ENCODE measurements at places on chromosomes 1 and 21.

DNA sequence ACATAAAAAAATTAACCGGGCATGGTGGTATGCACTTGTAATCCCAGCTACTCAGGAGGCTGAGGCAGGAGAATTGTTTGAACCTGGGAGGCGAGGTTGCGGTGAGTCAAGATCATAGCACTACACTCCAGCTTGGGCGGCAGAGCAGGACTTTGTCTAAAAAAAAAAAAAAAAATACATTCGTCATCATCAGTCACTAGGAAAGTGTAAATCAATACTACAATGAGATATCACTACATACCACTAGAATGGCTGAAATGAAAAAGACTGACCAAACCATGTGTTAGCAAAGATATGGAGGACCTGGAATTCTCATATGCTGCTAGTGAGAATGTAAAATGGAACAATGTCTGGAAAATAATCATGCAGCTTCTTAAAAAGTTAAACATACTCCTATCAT lies 9.3 kb downstream of the SPATA45 start:
- DNase-seq = no peak

DNA sequence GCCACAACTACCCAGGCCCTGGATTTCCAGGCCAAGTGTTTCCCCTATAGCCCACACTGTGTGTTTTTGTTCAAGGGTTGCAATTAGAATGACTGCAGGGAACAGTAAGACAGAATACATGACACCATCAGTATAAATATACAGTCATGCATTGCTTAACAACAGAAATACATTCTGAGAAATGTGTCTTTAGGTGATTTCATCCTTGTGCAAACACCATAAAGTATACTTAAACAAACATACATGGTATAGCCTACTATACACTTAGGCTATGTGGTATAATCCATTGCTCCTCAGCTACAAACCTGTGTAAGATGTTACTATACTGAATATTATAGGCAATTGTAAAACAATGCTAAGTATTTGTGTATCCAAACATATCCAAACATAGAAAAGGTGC lies 7.5 kb upstream of the SLC44A5 start:
- DNase-seq = no peak

GRCh38 chr1:245512980-245513578 lies 358.3 kb downstream of the KIF26B start:
- no peak for DNase-seq

- no peak for DNase-seq
Observed at GRCh38 chr1:92774407-92774806, 10.5 kb downstream of the EVI5 start.

GRCh38 chr1:36154765-36155407 lies 1.1 kb upstream of the MAP7D1 start:
- no peak for DNase-seq

GRCh38 chr1:53061123-53061858 lies 722 bp upstream of the PODN start:
- no peak for DNase-seq

DNA sequence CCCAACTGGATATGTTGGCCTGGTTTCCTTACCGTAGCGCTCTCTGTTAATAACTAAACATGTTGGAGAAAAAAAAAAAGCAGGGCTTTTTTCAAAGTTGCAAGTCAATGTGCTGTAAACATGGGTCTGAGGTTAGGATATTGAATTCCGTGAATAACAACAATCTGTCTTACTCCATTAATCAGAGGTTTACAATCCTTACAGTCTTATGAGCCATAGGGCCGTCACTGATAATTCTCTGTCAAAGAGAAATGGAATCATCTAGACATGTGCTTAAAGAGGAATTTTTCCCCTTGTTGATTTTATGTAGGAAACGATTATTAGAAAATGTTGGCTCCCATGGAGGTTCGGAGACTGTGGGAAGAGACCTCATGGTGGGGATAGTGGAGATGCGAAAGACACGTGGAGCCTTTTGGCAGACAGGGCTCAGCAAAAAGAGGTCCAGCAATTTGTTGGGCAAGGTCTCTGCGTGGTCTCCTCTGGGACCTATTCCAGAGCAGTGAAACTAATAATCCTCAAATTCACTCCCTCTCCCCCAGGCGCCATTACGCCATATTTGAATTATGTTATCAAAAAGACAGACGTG lies 83.5 kb upstream of the CLDN14 start:
- DNase-seq = no peak

- DNase-seq = no peak
Observed at GRCh38 chr1:17194615-17195528, 10.1 kb upstream of the PADI1 start.

DNA sequence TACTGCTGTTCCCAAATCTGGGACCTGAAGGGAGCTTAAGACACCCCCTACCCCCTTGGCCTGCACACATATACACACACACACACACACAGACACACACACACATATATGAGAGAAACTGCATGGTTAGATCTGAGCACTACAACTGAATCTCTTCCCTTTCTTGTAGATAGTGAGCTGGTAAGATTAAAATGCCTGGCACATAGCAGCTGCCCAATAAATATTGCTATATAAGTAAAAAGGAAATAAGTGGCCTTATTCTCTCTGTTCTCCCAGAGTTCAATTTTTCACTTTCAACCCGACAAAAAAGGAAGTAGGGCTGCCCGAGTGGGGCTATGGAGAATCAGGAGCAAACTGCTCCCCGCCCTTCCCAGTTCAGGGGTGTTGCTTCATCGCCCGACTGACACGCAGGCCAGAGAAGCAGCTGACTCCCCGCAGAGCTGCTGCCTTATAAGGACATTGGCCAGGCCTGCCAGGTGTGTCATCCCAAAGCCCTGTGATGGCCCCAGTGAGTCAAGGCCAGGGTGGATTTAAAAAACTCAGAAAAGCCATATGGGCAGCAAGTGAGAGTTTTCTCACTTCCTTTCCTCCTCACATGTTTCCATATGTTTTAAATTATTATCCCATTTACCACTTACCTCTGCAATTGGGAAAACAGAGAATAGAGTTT lies 106.5 kb upstream of the SLC44A3 start:
- DNase-seq = no peak

GRCh38 chr1:12697397-12697796 lies 18.5 kb upstream of the AADACL3 start:
- no peak for DNase-seq

DNA sequence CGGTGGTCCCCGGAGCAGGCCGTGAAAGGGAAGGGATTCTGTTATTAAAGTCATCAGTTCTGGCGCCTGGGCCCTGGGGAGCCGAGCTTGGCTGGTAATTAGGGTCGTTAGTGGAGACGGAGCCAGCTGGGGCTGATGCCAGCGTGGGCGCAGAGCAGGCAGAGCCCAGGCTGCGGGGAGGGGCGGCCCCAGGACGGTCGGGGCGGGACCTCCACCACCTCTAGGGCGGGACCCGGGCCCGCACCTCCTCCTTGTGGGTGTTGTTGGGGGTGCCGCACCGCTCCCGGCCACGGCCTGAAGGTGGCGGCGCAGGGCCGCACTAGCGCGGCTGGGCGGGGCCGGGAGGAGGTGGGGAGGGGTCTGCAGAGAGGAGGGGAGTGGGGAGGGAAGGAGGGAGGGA lies 470.6 kb downstream of the PTPRU start:
- DNase-seq = no peak

GRCh38 chr1:155504207-155504606 lies 58.4 kb downstream of the ASH1L start:
- DNase-seq = no peak

DNA sequence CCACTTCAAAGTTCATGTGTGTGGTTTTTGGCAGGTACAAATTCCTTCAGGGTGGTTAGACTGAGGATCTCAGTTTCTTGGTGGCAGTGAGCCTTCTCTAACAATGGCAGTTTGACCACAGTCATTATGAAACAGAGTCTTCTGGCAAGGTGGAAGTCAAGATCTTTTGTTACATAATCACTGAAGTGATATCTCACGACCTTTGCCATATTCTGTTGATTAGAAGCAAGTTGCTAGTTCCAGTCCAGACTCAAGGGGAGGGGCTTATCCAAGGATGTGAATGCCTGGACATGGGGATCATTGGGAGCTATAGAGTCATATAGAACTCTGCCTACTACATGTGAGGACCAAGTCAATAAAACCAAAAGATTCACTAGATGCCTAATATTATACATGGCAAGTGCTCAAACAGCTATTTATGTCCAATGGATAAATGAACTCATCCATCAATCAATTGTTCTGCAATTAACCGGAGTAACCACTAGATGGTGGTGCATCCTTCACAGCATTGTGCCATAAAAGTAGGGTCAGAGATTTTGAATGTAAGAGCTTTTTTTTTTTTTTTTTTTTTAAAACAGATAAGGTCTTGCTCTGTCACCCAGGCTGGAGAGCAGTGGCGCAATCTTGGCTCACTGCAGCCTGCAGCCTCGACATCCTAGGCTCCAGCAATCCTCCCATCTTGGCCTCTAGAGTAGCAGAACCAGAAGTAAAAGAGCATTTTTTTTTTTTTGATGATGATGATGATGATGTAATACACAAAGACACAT lies 131.9 kb downstream of the CRB1 start:
- no peak for DNase-seq

GRCh38 chr1:247430434-247430833 lies 14.5 kb downstream of the NLRP3 start:
- DNase-seq = no peak

GRCh38 chr1:94096797-94097549 lies 24.0 kb downstream of the ABCA4 start:
- DNase-seq = no peak

DNA sequence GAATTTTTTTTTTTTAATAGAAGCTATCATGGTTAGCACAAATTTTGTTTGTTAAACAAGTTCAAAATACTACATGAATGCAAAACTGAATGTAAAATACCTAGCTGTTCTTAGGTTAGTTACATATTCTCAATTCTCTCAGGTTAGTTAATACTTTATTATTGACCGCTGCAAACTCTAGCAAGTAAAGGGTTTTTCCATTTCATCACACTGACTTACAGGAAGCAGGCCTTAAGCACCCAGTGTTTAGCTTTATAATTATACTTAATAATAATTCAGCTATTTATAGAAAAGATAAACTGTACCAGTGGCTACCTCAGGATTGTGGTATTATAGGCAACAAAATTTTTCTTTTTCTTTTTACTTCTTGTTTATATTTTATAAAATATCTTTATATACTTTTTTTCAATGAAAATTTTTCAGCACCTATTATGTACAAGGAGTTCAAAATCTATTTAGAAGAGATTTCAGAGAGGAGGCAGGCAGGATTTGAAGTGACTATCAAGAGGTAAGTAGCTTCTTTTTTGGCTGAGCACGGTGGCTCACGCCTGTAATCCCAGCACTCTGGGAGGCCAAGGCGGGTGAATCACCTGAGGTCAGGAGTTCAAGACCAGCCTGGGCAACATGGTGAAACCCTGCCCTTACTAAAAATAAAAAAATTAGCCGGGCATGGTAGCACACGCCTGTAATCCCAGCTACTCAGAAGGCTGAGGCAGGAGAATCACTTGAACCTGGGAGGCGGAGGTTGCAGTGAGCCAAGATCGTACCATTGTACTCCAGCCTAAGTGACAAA lies 17.9 kb downstream of the PLPP3 start:
- no peak for DNase-seq

- no peak for DNase-seq
Observed at GRCh38 chr1:51305371-51305823, 25.0 kb downstream of the TTC39A start.

DNA sequence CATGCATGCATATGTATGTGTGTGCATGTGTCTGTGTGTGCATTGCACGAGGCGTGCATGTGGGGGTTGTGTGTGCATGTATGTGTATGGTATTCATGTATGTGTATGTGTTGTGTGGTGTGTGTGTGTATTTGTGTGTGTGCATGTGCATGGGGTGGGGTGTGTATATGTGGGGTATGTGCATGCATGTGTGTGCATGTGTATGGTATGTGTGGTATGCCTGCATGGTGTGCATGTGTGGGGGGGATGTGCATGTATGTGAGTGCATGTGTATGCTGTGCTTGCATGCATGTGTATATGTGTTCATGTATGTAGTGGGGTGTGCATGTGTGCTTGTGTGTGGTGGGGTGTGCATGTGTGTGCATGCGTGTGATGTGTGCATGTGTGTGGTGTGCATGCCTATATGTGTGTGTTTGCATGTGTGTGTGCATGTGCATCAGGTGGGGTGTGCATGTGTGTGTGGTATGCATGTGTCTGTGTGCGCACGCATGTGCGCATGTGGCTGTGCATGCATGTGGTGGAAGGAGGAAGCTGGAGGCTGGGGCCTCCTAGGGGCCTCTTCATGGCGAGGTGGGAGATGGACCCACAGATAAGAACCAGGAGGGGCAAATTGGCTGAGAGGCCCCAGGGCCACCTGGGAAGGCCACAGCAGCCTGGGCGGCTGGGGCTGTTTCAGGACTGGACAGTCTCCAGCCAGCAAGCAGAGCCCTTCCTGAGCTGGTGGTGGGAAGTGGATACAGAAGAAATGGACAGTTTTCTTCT lies 35.9 kb upstream of the ARF1 start:
- DNase-seq = no peak

DNA sequence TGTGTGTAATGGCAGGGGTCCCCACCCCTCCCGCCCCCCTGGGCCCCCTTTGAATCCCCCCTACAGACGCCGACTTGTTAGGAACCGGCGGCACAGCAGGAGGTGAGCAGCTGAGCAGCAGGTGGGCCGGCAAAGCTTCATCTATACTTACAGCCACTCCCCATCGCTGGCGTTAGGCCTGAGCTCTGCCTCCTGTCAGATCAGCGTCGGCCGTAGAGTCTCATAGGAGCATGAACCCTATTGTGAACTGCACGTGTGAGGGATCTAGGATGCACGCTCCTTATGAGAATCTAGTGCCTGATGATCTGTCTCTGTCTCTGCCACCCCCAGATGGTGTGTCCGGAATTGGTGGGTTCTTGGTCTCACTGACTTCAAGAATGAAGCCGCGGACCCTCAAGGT lies 14.9 kb upstream of the VPS26C start:
- DNase-seq = no peak

DNA sequence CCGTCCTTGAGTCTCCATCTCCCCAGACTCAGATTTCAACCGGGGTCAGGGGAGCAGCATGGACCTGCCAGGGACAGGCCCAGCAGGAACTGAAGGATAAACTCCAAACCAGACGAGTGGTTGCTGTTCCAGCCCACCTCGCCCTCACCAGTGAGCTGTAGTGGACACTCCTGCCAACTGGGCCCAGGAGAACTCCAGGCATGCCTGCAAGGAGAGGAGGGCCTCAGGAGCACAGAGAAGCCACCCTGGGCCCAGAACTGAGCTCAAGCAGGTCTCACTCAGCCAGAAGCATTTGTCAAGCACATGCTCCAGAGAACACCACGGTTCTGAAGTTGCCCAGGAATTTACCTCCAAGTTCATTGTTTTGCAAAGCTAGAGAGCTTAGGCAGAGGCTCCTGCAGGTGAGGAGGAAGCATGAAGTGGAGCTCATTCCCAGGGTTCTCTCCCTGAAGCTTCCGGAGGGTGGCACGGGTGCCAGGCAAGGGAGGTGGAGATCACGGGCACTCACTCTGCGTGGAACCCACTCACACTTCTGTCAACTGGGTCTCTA lies 61.0 kb downstream of the MATN1 start:
- DNase-seq = no peak

DNA sequence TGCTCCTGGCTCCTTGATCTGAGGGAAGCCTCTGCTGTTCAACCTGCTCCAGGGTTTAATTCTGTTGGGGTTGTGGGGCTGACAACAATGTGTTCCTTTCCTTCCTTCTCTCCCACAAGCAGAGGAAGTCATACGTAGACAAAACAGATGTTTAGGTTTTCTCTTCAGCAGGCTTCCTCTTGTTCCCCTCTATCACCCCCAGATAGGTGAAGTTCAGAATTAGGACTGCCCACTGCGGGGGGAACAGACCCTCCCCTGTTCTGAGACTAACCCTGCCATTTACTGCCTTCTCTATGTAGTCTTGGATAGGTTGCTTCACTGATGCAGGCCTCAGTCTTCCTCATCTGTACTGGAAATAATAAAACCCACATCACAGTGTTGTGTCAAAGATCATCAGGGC lies 30.0 kb upstream of the NRDC start:
- DNase-seq = no peak

- DNase-seq = no peak
Observed at GRCh38 chr1:19577036-19577435, 67.1 kb upstream of the NBL1 start.
